Activated CD4-positive, alpha-beta T cell treated with anti-CD3 and anti-CD28 coated beads, Interleukin-2, Interleukin-6, amounts not matched to agents 100 ng/mL and 50 ng/mL, durations not matched to agents 16 hours and 8 hours (primary cell): ENCODE measurements at places on chromosomes 11 and 22.

- DNase-seq, result no peak
These were observed 40.0 kb downstream of the DDI1 start for GRCh38 chr11:104076455-104076854.

- DNase-seq, result no peak
These were observed 95.7 kb downstream of the OSBP2 start for GRCh38 chr22:30790366-30790765.

- DNase-seq, result no peak
These were observed 52.3 kb upstream of the GAB2 start for GRCh38 chr11:78469896-78470295.

DNA sequence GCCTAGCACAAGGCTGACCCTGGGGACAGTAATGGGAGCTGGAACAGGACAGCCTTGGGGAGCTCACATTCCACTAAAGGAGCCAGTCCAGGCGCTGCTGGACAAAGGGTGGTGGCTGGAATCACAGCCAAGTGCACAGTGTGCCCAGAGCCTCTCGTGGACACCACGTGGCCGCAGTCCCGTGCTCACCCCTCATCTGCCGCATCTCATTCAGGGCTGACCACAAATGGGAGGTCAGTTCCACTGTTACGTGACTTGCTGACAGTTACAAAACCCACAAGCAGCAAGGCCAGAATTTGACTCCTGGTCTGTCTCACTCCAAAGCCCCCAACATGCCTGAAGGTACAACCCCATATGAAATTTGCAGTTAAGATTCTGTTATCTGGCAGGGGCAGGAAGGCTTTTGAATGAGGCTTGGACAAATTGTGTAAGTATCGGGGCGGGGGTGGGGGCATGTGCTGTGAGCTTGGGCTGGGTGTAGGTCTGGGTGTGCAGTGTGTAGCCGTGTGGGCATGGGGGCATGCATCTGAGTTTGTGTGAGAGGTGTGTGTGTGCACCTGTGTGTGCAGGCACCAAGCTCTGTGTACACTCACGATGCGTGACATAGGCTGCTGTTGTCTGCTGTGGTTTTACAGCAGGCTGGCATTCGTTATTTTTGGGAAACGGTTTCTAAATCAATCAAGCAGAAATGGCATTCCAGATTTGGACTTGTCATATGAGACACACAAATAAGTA, 301.7 kb downstream of the BRD1 start:
- DNase-seq, result no peak

DNA sequence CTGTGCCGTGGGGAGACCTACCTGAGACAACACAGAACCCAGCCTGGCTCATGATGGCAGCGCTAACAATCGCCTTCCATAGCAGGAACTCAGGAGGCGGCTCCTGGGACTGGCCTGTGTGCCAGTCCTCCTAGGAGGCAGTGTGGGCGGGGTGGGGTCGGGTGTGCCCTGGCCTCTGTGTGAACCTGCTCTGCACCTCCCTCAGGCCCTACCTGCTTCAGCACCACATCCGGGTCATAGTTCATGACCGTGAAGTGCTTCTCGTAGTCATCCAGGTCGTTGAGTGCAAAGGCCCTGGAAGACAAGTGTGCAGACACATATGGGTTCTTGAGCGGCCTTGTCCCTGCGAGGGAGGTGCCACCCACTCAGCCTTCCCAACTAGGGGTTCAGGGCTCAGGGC, 15.3 kb downstream of the TTLL12 start:
- DNase-seq, result no peak

- no peak for DNase-seq
These were observed 93.7 kb upstream of the CARD18 start for GRCh38 chr11:105233285-105233684.
